ENCODE measurements at places on chromosomes 11 and 22. TPM values are rescaled to one million over a fixed set of nuclear protein-coding genes. Genes with fewer than 3 reads are reported as not detected.

CTTN gene
- total RNA-seq = 170 TPM

OR52H1 gene
- not detected for total RNA-seq

OR52J3 gene
- total RNA-seq = not detected

CCDC89 gene
- 0.57 TPM for total RNA-seq

OR2AG2 gene
- total RNA-seq = 0.17 TPM

MRGPRX3 gene
- not detected for total RNA-seq

APOBEC3G gene
- 2.6 TPM for total RNA-seq

EFCAB6 gene
- 2.1 TPM for total RNA-seq

CECR2 gene
- total RNA-seq = not detected

ISX gene
- total RNA-seq = not detected

TIMM10B gene
- total RNA-seq = 29.5 TPM

APOA1 gene
- total RNA-seq = not detected

LDHAL6A gene
- not detected for total RNA-seq

JHY gene
- 22.5 TPM for total RNA-seq

OR4A16 gene
- not detected for total RNA-seq

ANKRD13D gene
- total RNA-seq = 29.6 TPM

PRG2 gene
- not detected for total RNA-seq

TUBA8 gene
- total RNA-seq = 34.3 TPM

APOC3 gene
- total RNA-seq = not detected

DENND6B gene
- total RNA-seq = 1.5 TPM

SLC22A9 gene
- not detected for total RNA-seq

GSTT2B gene
- total RNA-seq = 4.4 TPM

LAYN gene
- 1.5 TPM for total RNA-seq

SYCE3 gene
- 2.2 TPM for total RNA-seq

OR56A1 gene
- not detected for total RNA-seq

CNGA4 gene
- not detected for total RNA-seq

NEFH gene
- total RNA-seq = 0.34 TPM

SCN4B gene
- total RNA-seq = 5.7 TPM

RNF26 gene
- total RNA-seq = 10.2 TPM

TRPM5 gene
- total RNA-seq = not detected

BIK gene
- not detected for total RNA-seq

HBD gene
- 4.4 TPM for total RNA-seq

FREY1 gene
- 3.0 TPM for total RNA-seq

SLC7A4 gene
- 0.94 TPM for total RNA-seq

TMEM121B gene
- total RNA-seq = 0.88 TPM

Measured in subcutaneous adipose tissue (tissue), 4 donors.